Central memory CD4-positive, alpha-beta T cell (primary cell): ENCODE measurements at places on chromosomes 11 and 22.
A peak's percentile ranks its signal among the peaks of the same experiment; 100 is the strongest.

- no peak for DNase-seq
Observed at GRCh38 chr11:104352036-104352435, 188.1 kb upstream of the PDGFD start.

DNA sequence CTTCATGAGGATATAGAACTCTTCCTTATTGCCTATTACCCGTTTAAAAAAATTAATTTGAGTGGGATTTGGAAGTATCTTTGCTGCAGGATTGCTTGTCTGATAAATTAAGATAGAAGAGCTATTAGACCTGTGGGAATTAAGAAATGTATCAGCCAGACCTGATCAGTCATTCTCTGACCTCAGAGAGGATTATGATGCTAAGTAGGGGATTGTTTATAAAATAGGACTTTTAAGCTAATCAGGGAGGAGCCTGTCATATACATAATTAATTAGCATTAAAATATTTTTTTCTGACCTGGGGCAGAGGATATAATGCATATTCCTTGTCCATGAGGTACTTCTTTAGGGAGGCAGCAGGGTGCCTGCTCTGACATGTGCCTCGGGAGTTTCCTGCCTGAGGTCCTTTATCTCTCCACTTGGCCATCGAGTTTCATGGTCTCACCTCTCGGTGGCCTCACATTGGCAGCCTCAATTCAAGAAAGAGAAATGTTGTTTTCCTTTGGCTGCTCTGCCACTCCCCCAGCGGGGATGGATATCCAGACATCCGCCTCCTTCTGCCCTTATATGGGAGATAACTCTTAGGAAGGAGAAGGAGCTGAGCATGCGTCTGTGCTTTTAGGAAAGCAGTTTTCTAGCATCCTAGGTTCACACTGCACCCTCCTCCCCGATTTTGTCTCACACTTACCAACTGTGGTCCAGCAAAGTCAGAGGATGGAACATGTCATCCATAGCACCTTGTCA, 41.1 kb downstream of the DIXDC1 start:
- DNase-seq = no peak

- DNase-seq = no peak
Observed at GRCh38 chr22:18005201-18005926, 19.0 kb downstream of the MICAL3 start.

DNA sequence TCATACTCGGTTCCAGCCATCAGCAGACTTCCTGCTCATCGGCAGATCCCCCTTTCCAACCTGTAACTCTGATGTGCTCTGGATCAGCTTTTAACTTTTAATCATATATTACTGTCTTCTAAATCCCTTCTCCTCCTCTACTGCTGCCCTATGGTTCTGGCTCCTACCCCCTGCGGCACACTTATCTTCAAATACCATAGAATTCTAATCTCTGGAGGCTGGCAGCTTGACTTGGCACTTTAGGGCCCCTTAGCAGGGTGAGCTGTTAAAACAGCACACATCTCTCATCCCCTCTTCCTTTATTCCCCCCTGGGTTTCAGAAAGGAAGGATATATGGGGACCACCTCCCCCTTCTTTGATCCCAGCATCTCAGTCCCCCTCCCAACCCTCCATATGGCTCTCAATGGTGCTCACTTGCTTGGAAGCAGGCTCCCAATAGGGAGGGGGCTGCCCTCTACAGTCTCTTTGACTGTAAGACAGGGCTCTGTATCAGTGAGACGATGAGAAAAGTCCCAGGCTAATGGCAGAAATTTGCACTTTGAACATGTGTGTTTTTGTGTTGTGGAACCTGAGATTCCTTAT, 4.4 kb upstream of the CNTF start:
- no peak for DNase-seq

GRCh38 chr11:236774-237767, at the start of gene PSMD13:
PSMD13 (plus strand) TSS chr11:236976; CDS start chr11:237050, 74 bp downstream.
- DNase-seq = peak; percentile 86

- DNase-seq = no peak
Observed at GRCh38 chr11:72958791-72959190, 144.6 kb downstream of the ATG16L2 start.

DNA sequence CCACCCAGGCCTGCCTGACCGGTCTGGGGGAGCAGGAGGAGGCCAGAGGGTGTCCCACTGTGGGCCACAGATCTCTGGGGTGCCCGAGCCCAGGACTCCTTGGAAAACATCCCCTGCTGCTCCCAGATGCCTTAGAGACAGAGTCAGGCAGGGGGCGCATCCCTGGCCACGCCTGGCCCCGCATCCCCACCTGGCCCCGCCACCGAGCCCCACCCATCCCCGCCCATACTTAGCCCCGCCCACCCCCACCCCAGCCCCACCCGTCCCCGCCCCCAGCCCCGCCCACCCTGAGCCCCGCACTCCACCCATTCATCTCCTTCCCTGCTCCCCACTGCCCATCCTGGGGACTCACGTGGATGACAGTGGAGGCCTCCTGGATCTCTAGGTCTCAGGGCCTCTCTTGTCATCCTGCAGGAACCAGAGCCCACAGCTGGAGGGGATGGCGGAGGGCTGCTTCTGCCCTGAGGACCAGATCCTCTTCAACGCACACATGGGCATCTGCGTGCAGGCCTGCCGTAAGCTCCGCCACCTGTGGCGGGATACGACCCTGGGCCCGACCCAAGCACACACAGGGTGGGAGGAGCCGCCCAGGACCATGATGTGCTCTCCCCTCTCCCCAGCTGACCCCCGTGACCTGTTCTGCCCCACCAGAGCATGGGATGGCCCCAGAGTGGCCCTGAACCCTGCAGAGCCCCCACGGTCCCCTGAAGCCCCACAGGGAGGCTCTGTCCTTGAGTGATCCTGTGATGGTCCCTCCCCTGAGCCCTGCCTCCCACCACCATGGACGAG, 33.6 kb downstream of the MUC5B start:
- no peak for DNase-seq

DNA sequence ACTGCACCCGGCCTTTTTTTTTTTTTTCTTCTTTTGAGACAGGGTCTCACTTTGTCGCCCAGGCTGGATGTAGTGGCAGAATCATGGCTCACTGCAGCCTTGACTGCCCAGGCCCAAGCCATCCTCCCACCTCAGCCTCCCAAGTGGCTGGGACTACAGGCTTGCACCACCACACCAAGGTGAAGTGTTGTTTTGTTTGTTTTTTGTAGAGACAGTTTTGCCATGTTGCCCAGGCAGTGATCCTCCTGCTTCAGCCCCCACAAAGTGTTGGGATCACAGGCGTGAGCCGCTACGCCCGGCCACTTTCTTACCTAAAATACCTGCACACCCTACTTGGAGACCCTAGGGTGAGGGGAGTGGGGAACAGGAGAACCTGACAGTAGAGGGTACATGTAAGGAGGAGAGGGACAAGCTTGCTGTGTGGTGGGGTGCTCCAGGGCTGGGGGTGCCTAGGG, 4.5 kb upstream of the AIFM3 start:
- DNase-seq = no peak

DNA sequence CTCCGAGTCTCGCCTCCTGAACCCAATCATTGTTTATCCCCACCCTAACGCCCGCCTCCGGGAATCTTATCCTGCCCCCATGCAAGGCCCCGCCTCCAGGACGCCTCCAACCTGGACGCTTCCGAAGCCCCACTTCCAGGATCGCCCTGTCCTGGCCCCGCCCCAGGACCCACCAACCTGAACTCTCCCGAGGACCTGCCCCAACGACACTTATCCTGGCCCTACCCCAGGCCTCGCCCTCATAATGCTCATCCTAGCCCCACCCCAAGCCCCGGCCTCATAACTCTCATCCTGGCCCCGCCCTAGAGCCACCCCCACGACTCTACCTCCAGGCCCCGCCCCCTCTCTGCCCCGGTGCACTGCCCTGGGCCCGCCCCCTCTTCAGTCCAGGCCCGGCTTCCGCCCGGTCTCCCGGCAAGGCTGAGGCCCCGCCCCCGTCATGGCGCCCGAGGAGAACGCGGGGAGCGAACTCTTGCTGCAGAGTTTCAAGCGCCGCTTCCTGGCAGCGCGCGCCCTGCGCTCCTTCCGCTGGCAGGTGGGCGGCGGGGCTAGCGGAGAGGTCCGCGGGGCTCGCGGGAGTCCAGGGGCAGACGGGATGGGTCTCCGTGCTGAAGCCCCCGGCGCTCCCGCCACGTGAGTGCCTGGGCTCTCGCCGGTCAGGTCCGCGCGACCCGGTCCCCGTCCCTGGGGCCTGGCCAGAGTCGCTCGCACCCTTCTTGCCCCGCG, 45.7 kb upstream of the DEFB108B start:
- peak; percentile 96 for DNase-seq

- no peak for DNase-seq
Observed at GRCh38 chr11:6129635-6130034, 22.2 kb downstream of the OR56B4 start.

GRCh38 chr11:59144096-59144495, 1.4 kb downstream of the FAM111A start:
- DNase-seq = no peak

DNA sequence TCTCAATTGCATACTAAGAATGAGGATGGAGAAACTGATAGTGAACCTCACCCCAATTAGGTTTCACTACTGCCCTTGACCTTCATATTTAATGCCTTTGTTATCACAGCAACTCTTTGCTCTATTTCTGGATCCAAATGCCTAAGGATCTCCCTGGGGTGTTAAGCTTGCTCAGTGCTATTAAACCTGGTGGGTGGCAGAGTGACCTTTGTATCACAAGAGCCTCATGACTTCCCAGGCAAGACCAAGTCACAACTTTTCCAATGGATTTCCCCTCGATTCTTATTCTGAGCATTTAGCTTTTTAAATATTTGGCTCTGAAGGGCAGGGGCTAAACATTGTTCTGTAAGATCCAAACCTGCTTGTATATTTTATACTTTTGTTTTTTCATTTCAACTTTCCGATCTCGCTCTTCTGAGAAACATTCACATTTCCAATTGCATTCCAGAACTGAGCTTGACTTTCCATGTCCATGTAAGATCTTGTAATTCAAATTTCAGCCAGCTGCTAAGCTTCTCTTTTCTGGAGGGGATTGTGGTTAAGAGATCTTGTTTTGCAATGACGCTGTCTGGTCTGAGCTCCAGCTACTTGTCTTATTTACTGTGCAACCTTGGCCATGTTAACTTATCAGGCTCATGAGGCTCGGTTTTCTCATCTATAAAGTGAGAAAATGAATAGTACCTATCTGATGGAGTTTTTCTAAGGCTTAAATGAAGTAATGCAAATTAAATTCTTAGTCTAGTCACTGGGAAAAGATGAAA, 6.4 kb upstream of the EHF start:
- no peak for DNase-seq

GRCh38 chr11:70504246-70505020, 106.1 kb downstream of the CTTN start:
- DNase-seq = no peak

DNA sequence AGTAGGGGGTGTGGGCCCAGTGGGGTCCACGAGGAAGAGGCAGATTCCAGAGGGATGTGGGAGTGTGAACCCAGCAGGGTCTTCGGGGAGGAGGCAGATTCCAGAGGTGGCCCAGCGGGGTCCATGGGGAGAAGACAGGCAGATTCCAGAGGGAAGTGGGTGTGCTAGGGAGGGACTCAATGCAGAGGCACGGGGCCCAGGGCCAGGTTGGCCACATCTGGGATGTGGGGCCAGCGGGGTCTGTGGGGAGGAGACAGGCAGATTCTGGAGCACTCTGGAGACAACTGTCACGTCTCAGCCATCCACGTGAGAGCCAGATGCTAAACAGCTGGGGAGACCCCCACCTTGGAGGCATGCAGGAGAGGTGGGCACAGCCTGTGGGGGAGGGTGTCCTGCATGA, 582.6 kb downstream of the TBC1D22A start:
- no peak for DNase-seq

- DNase-seq = no peak
Observed at GRCh38 chr22:46835288-46835687, 72.8 kb downstream of the TBC1D22A start.

DNA sequence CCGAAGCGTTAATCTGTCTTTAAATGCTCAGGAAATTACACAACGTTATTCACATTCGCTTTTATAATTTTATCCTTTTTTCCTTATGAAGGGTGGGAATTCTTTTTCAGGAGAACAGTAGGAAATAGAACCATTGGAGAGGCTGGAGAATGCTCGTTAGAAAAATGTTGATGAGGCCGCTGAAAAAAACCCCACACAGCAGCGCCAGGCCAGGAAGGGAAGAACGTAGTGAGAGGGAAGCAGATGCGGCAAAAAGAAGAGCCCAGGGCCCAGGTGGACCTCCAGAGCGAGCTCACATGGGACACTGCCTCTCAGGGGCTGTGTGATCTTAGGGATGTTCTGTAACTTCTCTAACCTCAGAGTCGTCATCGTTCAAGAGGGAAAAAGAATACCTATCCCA, 691.6 kb downstream of the OPCML start:
- no peak for DNase-seq

DNA sequence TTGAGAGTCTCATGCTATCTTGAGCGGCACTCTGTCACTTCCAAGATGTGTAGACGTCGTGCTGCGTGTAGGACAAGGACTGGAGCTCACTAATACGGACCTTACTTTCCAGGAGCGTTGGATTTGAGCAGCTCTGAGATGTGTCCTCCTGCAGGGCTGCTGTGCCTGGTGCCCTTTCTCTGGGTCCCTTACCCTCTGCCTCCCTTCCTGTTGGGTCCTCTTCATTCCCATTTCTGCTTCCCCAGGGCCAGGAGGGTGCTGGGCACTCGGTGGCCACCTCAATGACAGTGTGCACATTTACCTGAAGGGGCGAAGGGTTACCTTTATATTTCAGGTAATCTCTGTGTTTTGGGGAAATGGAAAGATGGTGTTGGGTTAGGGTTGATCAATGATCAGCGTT, 4.0 kb downstream of the PTDSS2 start:
- DNase-seq = no peak

- DNase-seq = no peak
Observed at GRCh38 chr11:97019754-97020153, 629.9 kb downstream of the JRKL start.

DNA sequence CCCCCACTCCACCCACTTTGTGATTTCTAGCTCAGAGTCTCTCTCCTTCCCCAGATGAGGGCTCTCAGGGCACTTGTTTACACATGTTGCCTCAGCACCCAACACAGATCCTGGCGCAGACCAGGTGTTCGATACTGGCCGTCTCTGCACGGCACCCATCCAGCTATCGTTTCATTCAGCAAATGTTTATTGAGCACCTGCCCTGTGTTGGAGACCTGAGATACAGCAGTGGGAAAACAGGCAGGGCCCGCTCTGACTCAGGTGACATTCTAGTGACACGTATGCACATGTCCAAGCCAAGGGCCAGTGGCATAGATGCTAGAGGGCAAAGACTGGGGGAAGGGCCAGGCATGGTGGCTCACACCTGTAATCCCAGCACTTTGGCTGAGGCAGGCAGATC, 71.9 kb downstream of the NFAM1 start:
- no peak for DNase-seq

- DNase-seq = no peak
Observed at GRCh38 chr22:45908961-45909360, 68.0 kb downstream of the WNT7B start.

DNA sequence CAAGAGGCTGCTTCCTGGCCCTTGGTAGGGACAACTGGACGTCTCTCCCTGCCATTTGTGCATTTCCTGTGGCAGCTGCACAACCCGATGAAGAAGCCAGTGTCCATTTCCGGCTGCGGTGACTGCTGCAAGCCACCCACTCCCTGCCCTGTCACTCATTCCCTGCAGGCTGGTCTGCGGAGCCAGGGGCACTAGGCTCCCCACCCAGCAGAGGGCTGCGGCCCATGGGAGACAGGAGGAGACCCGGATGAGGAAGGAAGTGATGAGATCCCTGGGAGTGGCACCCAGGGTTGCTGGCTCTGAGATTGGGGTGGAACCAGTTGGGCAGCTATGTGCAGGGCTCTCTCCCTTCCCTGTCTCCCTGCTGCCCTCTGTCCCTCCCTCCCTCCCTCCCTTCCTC, 10.0 kb upstream of the MYRF start:
- DNase-seq = no peak

GRCh38 chr11:94835594-94835927, 67.4 kb downstream of the AMOTL1 start:
- no peak for DNase-seq

- DNase-seq = no peak
Observed at GRCh38 chr11:36508743-36509142, 1.3 kb downstream of the TRAF6 start.
